ENCODE measurements at places on chromosomes 16 and 17. TPM values are rescaled to one million over a fixed set of nuclear protein-coding genes. Genes with fewer than 3 reads are reported as not detected.

Gene CLEC10A
- not detected for total RNA-seq

Gene ZSCAN10
- not detected for total RNA-seq

Gene ITGA3
- total RNA-seq: 360 TPM

Gene PSMC5
- total RNA-seq: 201 TPM

Gene RGS11
- 4.4 TPM for total RNA-seq

Gene ASB16
- 0.07 TPM for total RNA-seq

Gene EPX
- total RNA-seq: not detected

Gene ALOXE3
- total RNA-seq: 5.9 TPM

Gene SOCS1
- total RNA-seq: 12.5 TPM

Gene GNGT2
- 0.71 TPM for total RNA-seq

Gene CORO6
- total RNA-seq: 4.5 TPM

Gene SRCIN1
- total RNA-seq: 3.5 TPM

Gene MC1R
- total RNA-seq: 6.7 TPM

Gene CYGB
- total RNA-seq: 1.7 TPM

Gene KRT13
- total RNA-seq: 0.10 TPM

Gene GRIN2A
- 0.01 TPM for total RNA-seq

Data from A549 treated with AZD2906 at 1 μM for 4 hours (cell line).